ENCODE measurements at places on chromosomes 16 and 17.

- no peak for DNase-seq
Measured at GRCh38 chr16:85302018-85302847, 190.0 kb upstream of the CIBAR2 start.

DNA sequence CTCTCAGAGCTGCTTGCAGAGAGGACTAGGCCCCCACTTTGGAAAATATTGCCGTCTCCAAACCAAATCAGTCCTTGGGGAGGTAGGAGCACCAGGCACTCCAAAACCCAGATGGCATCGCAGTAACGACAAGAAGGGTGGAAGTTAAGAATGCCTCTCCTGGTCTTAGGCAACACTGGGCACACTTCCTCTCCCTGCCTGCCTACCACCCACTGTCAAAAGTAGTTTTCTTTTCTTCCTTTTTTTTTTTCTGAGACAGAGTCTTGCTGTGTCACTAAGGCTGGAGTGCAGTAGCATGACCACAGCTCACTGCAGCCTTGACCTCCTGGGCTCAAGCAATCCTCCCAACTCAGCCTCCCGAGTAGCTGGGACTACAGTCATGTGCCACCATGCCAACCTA lies 47.2 kb downstream of the SRL start:
- no peak for DNase-seq

DNA sequence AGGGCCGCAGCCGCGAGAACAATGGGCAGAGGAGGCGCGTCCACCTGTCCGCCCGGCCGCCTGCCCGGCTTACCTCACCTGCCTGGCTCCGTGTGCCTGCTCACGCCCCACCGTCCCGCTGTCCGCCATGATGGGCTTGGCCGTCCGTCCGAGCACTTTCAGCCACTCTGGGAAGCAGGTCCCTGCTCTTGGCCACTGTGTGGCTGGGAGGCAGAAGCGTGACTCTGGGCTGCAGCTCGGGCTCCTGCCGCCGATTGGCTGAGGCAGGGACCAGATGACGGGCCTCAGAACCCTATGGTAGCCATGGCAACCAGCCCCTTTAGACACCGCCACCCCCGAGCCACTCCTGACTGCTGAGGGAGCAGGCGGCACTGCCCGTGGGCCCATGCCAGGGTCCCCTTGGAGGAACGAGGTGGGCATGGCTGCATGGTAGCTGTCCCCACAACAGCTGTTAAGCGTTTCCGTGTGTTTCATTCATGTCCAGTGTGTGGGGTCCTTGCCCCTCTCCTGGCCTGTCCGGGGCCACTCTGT lies 8.9 kb upstream of the AXIN1 start:
- DNase-seq: no peak

DNA sequence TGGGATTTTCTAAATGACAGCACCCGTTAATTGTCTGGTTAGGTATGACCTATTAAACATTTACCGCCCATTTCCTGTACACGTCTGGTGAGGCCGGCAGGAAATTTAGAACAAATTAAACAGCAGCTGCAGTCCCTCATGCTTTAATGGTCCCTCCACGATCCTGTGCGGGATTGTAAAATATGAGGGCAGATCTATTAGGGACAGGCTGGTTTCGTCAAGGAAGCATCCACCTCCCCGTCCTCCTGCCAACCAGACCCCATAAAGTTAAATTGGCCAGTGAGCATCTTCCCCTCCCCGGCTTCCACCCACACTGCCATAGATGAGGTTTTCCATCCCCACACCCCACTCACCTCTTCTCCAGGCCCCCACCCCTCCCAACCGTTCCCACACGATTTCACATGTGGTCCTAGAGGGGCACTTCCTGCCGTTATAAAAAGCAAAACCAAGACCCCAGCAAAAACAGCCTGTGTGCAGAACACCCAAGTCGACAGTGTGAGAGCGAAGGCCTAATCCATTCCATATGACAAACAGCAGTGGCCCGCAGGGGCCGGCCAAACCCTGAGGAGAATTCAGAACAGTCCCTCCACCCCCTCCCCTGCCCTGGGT lies 331.9 kb downstream of the FOXL1 start:
- DNase-seq: no peak

DNA sequence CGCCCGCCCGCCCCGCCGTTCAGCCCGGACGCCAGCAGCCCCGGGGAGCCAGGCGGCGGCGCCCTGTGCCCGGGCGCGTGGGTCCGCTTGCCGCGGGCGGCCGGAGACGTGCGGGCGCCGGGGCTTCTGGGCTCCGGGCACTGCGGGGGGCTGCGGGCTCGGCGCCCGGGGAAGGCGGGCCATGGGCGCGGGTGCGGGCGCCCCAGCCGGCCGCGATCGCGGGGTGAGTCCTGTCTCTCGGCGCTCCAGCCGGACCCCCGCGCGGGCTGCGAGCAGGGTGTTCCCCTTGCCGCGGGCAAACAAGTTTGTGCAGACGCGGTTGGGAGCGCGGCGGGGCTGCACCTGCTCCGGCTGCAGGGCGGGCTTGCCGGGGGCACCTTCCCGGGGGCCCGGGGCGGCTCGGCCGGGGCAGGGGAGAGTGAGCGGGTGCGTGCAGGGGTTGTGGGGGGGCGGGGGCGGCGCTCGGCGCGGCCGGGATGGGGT lies 292 bp downstream of the WSCD1 start:
- DNase-seq: no peak

GRCh38 chr17:82215095-82215971 lies 2.7 kb upstream of the CCDC57 start:
- no peak for DNase-seq

DNA sequence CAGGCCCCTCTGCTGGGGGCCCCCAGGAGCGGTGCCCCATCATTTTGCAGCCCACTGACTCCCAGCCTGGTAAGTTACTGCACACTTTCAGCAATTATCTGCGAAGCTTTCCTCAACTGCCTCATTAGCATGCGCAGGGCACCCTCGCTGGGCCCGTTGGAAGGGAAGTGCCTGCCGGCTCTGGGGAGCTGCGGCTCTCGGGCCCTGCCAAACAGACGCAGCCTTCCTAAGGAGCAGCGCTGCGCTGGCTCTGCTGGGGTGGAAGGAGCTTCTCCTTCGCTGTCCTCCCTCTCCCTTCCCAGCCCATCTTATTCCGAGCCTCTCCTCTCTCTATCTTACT lies 71.0 kb downstream of the RBBP6 start:
- peak; percentile 25 for DNase-seq

- no peak for DNase-seq
Measured at GRCh38 chr16:54462151-54462651, 175.6 kb upstream of the IRX3 start.

DNA sequence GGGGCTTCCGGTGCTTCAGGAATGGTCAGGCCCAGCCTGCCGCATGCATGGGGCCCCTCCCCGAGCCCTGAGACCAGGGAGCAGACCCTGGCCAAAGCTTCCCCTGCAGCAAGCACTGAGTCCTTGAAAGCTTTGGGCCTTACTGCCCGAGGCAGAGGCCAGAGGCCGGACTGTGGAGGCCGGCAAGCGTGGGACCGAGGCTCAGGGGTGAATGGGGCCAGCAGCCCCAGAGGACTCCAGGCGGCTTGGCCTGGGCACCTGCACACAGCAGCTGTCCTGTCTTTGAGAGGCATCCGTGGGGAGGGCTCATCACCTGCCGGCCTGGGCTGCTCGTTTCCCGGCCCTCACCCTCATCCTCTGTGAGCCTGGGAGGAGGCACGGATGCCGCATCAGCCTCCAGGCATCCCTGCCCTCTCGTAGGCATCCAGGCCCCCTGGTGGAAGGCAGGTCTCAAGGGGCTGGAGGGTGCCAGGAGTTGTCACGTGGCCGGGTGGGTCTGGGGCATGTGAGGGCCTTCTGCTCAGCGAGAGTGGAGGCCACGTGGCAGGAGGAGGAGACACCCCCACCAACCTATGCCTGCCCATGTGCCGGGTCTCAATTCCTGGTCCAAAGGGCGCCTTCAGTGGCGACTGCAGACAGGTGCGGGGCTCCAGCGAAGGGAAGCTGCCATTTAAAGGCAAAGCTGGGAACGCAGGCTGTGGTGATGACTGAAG lies 31.4 kb downstream of the CACNA1H start:
- no peak for DNase-seq

Measured in activated CD4-positive, alpha-beta T cell treated with anti-CD3 and anti-CD28 coated beads for 48 hours (primary cell).